ENCODE measurements at places on chromosomes 4 and X.
A peak's percentile ranks its signal among the peaks of the same experiment; 100 is the strongest.

DNA sequence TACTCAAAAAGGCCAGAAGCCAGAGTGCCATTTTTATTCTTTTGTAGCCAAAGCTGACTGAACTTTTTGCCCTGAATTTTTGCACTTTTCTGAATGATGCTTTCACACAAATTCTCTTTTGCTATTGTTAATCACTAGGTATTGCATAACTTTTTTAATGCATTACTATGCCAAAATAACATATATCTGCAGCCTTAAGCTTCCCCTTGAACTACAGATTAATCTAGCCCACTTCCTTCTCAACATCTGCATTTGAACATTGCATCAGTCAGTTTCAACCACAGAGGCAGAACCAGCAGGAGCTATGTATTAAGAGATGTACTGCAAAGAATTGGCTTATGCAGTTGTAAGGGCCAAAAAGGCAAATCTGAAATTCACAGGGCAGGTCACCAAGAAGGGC, 197.6 kb upstream of the GYPA start:
- no peak for DNase-seq

DNA sequence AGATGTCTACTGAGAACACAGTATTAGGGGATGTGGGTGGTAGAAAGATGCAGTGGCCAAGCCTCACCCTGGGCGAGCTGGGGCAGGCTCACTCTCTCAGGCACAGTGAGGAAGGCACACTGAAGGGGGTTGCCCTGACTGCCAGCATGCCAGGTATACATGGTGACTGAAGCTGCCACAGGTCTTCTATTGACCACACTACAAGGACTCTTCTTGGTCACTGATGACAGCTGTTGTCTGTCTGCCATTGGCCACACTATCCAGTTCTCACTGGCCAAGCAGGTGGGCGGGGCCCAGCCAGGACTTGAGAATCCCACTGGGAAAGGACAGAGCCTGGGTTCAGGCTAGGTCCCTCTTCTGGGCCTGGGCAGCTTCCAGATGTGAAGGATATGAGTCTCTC, 39.7 kb upstream of the TBC1D14 start:
- DNase-seq: no peak

DNA sequence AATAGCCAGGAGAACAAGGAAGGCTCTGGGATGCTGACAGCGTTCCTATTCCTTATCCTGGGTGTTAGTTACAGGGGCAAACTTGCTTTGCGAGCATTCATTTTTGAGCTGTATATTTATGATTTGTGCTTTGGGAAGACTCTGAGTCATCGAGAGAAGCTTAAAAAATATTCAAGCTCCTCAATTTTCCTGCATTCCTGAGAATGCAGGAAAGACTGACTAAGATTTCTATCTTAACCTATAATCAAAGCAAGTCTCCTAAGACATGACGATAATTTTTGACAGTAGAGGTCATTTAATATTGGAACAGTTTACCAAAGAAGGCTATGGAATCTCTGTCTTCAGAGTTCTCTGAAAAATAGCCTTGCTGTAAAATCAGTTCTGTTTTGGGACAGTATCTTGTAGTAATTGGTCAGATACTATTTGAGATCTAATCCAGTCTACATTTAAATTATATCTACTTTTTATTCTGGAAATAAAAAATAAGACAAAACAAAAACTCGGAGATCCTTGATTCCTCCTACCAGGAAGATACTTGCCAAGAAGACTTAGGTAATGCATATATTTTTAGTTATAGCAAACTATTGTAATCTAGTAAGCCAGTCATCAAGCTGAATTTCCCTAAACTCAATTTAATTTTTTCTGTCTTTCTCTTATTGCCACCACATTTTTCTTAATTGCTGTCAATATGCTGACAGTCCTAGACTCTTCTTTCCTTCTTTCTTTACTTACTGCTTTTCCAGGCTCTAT, 31.7 kb downstream of the BBS12 start:
- no peak for DNase-seq

DNA sequence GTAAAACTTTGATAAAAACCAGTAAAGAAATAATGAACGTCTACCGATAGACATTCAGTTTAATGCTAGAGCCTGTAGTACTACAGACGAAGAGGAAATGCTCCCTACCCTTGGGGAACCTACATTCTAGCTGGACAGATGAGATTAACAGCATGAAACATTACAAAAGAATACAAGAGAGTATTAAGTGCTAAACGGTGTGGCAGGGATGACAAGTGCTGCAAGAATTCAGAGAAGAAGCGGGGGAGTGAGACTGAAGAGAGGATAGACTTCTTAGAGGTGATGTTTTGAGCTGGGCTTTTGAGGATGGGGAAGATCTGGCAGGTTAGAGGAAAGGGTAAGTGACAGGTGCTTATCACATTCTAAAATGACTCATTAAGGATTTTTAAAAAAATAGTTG, 52.6 kb upstream of the ESX1 start:
- DNase-seq: no peak

- DNase-seq: no peak
Observed at GRCh38 chr4:185599553-185600243, 64.4 kb upstream of the PDLIM3 start.

DNA sequence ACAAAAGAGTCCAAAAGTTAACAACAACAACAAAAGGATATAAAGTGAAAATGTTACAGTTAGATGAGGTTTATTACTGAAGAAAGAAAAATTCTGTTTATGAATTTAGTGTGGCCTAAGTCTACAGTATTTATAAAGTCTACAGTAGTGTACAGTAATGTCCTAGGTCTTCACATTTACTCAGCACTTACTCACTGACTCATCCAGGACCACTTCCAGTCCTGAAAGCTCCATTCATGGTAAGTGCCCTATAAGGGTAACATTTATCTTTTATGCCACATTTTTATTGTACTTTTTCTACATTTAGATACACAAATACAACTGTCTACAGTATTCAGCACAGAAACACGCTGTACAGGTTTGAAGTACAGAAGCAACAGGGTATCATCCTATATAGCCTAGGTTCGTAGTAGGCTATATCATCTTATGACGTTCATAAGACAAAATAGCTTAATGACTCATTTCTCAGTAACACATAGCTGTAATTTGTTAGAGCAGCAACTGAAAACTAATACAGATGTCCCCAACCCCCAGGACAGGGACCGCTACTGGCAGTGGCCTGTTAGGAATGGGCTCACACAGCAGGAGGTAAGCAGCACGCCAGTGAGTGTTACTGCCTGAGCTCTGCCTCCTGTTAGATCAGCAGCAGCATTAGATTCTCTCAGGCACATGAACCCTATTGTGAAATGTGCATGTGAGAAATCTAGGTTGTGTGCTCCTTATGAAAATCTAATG, 61.3 kb downstream of the CENPC start:
- DNase-seq: no peak

GRCh38 chr4:5084911-5085475, 33.7 kb downstream of the STK32B start:
- DNase-seq: no peak

DNA sequence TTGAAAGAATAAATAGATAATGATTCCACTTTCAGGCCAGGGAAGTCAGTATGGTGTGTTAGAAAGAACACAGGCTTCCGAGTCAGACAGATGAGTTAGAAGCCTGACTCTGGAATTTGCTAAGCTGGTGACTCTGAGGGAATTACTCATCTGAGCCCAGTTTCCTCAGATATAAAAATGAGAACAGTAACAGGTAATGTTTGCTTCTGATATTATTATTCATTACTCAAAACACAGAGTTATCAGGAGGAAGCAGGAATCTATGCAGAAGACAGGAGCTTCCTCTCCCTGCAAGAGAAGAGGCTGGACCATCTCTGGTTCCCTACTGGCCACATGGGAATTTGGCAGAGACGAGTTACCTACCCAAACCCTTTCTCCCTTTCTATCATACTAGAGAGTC, 163.1 kb downstream of the EVC2 start:
- no peak for DNase-seq

- no peak for DNase-seq
Observed at GRCh38 chr4:10879411-10880110, 195.0 kb upstream of the CLNK start.

- DNase-seq: no peak
Observed at GRCh38 chr4:100827756-100828155, 309.9 kb upstream of the EMCN start.

- DNase-seq: no peak
Observed at GRCh38 chrX:20171887-20172286, 30.2 kb upstream of the EIF1AX start.

DNA sequence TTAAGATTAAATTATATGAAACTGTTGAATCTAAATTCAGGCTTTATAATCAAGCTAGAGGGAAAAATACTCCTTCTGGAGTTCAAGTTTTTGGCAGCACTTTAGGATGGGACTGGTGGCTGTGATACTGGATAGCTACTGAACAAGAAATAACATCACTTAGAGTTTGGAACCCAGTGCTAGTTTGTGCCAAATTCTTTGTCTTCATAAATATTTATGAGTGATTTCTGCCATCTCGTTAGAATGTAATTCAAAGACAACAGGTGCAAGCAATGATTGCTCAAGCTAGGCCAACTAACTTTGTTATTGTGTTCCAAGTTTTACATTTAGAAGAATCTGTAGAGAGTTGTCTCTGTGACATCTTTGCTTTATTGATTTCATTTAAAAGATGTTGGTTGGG, 417.9 kb downstream of the FAT4 start:
- DNase-seq: no peak

GRCh38 chr4:156971676-156972378, at the start of gene PDGFC:
PDGFC (minus strand) TSS chr4:156971799; CDS start chr4:156970903, 896 bp downstream.
- DNase-seq: peak; percentile 85

DNA sequence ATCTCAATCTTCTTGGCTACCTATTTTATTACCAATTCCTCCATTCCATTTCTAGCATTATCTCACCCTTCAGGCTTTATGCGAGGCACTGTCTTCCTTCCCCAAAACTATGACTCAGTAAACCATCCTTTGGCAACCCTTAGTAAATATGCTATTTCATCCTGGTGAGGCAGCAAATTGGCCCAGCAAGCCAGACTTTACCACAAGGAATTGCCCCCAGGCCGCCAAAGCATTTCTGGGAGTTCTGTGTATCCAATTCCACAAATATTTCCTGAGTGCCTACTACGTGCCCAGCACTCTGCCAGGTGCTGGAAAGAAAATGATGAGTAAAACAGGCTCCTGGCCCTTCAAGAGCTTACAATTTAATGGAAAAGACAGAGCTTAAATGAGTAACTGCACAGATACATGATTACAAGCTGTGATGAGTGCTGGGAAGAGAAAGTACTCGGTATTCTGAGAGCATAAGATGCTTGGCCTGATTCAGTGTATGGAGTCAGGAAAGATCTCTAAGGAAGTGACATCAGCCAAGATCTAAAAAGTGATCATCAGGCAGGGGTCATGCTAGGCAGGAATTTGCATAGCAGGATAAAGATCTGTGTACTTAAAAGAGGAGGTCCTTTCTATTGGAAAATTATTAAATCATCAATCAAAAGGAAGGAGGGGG, 193.8 kb downstream of the ADAMTS3 start:
- DNase-seq: peak; percentile 8

- peak; percentile 24 for DNase-seq
Observed at GRCh38 chr4:148444296-148445070, 2.3 kb upstream of the NR3C2 start.

DNA sequence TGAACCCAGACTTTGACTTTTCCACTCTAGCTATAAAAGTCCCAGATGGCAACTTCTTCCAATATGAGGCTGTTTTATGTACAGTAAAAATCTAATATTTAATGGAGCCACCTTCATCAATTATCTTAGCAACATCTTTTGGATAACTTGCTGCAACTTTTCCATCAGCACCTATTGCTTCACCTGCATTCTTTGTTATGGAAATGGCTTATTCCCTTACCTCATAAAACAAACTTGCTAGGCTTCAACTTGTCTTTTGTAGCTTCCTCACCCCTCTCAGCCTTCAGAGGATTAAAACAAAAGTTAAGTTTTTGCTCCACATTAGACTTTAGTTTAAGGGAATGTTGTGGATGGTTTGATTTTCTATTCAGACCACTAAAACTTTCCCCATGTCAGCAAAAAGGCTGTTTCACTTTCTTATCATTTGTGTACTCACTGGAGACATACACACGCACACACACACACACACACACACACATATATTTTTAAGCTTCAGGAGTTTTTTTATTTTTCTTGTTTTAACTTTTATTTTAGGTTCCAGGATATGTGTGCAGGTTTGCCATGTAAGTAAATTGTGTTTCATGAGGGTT, 1296.1 kb upstream of the PABPC4L start:
- no peak for DNase-seq

GRCh38 chr4:3660928-3661515, 105.2 kb upstream of the ADRA2C start:
- no peak for DNase-seq

GRCh38 chrX:10156199-10157031, at the start of gene CLCN4:
CLCN4 (plus strand) TSS chrX:10156975; CDS start chrX:10185033, 28,058 bp downstream.
- peak; percentile 64 for DNase-seq

DNA sequence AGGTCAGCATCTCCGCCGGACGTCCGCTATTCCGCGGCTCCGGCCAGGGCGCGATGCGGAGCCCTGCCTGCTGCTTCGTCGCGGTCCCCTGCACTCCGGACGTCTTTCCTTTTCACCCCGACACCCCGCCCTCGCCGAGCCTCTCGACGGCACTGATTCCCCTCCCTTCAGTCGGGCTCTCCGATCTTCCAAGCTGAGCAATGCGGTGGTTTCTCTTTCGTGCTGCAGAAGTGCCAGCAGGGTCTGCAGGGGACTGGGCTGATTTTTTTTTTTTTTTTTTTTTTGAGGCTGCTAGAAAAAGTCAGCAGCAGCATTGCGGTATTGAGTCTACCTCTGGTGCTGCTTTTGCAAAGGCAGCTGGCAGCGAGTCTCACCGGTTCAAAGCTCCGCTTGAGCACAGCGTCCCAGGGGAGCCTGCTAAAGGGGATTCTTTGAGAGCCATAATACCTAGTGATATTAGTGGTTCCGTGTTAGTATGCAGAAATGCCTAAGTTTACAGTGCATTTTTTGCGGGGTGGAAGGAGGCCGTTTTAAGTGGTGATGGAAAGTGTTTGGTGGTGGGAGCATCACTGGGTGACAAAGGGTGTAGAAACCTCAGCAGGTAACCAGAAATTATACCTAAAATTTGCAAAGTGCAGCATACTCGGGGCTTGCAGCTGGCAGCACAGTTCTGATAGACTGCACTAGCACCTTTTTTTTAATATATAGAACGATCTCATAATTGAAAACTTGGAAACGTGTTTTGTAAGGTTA, 969 bp downstream of the STIM2 start:
- peak; percentile 53 for DNase-seq

DNA sequence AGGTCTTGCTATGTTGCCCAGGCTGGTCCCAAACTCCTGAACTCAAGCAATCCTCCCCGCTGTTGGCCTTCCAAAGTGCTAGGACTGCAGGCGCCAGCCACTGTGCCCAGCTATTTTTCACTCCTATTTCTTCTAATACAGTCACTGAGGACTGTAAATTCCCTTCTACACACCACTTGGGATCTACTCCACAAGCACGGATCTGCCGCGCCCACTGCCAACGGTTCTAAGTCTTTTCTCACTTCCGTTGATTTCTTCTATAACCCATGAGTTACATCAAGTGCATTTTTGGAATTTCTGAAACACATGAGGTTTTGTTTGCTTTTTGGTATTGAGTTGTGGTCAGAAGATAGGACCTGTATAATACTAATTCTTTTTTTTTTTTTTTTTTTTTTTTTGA, 48.6 kb downstream of the FAM53A start:
- no peak for DNase-seq

All from AG08396 (cell line).